ENCODE measurements at places on chromosomes 1 and 21.

- DNase-seq, result no peak
Observed at GRCh38 chr21:31912501-31912900, 39.7 kb downstream of the HUNK start.

DNA sequence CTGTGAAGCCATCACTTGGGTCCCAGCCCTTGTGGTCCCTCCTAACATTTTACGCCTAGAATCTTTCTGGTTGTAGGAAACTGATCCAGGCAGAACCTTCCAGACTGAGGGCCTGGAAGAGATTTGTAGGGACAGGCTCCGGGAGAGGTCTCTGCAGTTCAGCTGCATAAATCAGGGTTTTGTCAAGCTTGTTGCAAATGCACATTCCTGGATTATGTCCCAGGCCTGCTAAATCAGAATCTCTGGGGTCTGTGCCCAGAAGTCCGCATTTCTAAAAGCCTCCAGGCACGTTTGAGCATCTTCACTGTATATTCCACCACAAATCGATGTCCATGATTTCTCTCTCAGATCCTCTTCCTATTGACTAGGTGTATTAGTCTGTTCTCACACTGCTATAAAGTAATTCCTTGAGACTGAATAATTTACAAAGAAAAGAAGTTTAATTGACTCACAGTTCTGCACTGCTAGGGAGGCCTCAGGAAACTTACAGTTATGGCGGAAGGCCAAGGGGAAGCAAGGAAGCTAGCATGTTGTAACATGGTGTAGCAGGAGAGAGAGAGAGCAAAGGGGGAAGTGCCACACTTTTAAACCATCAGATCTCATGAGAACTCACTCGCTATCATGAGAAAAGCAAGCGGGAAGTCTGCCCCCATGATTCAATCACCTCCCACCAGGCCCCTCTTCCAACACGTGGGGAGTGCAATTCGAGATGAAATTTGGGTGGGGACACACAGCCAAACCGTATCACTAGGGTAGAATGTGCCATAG, 1.2 kb upstream of the FHAD1 start:
- DNase-seq, result no peak

DNA sequence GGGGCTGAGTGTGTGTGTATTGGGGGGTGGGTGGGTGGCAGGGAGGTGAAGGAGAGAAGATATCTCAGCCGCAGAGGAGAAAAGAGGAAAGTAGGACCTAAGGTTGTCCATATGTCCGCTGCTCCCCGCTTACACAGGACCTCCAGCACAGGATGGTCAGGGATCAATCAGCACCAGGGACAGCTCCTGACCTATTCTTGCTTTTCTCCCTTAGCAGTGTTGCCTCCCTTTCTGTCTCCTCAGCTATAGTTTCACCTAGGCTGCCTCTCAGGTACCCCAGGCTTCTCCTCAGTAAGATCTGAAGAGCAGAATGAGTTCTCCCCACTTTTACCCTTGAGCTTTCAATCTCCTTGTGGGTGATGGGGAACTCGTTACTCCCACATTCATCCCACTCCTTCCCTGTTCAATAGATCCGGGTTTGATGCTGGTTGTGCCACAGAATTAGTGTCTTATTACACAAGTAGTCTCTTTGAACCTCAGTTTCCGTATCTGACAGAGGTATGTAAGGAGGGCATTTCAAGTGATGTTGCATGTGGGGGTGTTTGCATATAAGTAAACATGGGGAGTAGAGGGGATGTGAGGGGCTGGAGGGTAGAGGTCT, 1.4 kb upstream of the DPH2 start:
- DNase-seq, result no peak

DNA sequence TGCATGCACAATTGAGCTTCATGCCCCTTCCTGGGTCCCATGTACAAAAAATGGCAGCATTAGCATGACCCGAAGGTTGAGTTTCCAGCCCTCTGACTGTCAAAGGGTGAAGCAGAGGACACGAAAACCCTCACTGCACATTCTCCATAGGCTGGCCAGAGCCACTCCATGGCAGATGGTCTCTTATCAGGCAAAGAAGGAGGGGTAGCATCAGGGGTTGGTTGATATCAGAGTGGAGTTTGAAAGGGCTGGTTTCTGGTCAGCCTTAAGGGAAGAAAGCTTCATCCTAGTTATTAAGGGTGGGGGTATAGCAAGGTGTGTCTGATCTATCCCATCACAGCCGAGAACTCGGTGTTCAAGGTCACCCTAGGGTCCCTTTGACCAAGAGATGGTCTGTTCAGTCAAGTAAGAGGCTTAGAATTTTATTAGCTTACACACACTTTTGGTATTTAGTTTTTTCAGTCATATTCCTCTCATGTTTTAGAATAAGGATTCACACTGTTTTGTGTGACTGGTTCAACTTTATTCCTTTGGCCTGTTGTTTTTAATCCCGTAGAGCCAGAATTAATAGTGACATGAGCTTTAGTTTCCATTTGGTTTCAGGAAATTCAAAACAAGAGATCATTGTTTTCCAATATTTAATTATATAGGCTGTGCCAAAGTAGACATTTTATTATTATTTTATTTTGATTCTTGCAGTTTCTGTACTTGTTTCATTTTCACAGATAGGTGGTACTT, 199.9 kb upstream of the FMN2 start:
- no peak for DNase-seq

DNA sequence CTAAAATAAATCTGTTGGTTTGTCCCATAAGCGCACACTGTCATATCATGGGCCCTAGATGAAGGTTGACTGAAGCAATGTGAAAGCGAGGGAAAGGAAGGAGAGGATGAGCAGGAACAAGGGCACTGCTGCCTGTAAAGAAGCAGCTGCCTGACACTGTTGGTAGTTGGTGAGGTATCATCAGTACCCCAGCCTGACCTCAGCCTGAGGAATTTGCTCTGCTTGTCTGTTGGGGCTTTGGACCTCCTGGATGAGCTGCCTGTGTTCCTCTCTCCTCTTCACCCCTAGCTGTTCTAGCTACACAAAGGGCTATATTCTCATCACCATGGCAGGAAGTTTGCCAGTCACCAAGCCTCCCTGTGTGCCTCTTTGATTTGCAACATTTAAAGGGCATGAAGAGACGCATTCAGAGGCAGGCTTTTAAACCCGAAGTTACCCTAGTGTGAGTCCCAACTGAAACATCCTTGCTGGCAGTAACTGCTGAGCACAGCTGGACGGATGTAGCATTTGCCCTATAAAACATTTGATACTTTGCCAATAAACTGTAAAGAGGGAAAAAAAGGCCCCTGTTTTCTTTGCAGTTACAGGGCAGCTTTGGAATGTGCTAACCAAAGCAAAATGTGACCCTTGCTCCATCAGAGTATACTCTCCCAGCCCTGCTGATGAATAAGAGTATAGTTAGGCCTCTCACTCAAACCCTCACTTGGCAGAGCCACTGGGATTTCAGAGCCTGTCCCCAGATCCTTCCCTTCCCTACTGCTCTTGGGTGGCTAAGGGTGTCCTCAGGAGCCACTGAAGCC, 22.2 kb upstream of the SPATA6 start:
- DNase-seq, result no peak

DNA sequence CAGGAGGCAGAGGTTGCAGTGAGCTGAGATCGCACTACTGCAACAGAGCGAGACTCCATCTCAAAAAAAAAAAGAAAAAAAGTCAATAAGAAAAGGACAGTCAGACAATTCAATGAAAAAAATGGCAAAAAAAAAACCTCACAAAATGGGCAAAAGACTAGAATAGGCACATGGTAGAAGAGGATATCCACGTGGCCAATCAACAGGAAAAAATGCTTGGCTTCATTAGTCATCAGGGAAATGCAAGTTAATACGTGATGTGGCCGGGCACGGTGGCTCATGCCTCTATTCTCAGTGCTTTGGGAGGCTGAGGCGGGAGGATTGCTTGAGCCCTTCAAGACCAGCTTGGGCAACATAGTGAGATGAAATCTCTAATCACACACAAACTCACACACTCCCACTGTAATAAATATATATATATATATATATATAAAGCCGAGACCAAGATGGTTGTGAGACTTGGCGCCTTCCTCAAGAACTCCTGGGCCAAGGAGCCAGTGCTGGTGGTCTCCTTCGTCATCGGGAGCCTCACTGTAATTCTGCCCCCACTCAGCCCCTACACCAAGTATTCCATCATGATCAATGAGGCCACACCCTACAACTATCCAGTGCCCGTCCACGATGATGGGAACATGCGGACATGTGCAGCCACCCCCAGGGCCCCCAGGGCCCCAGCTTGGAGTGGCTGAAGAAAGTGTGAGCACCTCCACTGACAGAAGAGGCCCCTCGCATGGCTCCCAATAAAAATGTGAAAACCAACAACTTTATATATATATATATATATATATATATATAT, 22.9 kb upstream of the LEFTY2 start:
- no peak for DNase-seq

DNA sequence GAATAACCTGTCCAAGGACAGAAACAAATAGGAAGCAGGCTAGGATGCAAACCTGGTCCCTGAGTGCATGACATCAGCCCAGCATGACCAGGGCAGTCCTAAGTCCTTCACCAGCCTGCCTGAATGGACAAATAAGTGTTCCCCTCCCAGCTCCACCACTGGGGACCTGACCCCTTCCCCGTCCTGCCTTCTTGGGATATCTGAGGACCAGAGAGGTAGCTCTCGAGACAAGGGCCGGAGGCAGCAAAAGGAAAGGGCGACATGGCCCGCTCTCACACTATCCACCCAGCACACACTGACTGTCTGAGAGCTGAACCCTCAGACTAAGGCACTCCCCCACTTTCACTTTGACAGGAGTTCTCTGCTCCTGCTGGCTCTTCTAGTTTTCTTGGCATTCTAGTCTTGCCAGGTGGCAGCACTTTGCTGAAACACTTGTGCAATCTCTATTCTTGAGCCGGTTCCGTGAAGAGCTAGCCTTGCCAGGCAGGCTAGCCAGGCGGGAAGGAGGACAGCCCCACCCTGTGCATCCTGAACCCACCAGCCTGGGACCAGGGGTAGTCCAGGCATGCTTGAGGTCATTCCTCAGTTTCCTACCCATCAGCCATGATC, 251.1 kb upstream of the RAB4A start:
- no peak for DNase-seq

DNA sequence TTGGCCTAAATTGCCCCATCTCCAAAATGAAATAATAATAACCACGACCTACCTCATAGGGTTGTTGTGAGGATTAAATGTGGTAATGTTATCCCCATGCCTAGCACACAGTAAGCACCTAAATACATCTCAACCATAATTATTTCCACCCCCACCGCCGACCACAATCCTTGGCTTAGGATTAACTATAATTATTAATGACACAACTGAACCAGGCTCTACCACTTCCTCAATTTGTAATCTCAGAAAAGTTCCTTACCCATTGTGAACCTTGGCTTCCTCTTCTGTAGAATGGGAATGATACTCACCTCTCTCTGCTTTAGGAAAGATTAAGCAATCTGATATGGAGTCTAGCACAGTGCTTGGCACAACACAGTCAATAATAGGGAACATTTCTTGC, 44.3 kb upstream of the TACSTD2 start:
- no peak for DNase-seq

DNA sequence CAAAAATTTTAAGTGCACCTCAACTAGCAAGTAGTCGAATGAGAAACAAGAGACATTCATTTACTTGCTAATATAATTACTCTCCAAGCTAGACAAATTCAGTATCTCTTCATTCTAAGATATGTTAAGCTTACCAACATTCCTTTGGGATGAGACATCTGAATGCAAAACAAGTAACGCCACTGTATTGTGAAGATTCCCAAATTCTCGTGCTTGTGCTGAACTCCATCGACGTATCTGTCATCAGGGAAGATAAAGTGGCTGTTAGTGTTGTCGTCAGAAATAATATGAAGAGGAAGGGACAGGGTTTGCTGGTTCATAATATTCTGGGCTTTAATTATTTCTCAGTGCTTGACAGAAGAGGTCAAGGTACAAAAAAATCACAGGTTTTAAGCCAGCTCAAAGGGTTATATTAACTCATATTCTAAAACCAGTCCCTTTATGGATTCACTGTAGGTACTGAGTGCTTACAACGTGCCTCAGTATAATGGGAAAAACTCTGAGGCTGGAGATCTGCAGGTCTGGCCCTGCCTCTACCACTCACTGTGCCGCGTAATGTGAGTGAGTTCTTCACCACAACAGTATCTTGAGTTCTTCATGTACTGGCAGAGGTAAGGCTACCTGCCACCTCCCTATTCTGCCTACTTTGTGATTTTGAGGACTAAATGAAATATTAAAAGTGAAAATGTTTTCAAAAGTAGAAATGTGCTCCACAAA, 42.0 kb downstream of the PCSK9 start:
- no peak for DNase-seq

DNA sequence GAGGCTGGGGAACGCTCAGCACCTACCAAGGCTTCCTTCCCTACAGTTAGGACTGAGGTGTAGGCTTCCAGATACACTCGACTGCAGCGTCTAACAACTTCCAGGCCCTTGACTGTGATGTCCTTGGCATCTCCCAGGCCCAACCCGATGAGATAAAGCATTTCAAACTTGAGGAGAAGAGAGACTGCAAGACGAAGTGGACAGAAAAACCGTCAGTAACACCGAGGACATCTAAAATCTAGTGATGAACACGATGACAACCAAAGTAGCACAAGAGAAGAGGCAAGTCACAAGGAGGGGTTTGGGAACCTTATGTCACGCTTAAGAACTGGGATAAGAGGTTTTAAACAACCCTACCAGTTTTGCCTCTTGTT, 314 bp downstream of the DPH5 start:
- DNase-seq, result peak; percentile 30

DNA sequence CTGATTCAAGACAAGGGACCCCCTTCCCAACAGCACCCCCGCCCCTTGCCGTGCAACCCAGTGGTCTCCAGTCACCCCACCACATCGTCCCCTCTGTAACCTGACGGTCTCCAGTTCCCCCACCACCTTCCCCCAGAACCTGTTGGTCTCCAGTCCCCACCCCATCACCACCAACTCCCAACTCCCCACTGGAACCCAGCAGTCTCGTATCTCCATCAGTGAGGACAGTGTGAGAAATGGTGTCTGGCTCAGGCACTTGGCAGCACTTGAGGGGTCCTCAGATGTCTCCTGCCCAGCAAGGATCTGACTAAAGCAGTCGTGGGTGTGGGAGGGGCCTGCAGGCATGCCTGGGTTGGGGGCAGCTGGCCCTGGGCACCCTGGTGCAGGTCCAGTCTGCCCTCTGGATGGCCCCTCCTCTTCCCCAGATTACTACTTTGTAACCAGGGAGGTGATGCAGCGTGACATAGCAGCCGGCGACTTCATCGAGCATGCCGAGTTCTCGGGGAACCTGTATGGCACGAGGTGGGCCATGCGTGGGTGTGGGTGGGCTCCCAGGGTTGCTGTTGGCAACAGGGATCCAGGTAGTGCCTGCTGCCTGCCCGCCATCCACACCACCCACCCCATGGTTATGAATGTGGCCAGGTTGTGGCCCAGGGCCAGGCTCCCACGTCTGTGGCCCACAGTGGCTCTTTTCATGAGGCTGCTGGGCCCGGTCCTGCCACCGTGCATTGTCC, 3.1 kb upstream of the GJC2 start:
- DNase-seq, result no peak

DNA sequence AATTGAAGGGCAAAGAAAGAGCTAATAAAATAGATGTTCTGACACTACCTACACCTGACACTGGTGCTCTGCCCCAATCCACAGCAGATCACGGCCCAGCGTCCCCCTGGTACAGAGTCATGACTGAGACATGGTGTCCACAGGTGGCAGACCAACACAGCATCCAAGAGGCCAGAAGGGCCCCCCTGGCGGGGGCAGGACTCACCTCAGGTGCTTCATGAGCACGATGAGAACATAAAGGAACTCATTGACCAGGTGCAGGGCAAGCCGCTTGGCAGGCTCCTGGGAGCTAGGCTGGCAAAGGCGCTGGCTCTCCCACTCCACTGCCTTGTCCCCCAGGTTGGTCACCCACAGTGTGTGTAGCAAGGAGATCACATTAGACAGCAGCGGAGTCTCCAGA, 20.4 kb downstream of the MRAP start:
- no peak for DNase-seq

- no peak for DNase-seq
Observed at GRCh38 chr1:30126848-30127247, 596.5 kb downstream of the MATN1 start.

All from activated naive CD8-positive, alpha-beta T cell treated with anti-CD3 and anti-CD28 coated beads, Interleukin-2, amount 10 ng/mL, durations not matched to agents 7 days and 5 days (primary cell).